Body of pancreas (tissue), 4 donors: ENCODE measurements at places on chromosomes 1 and 21. TPM values are rescaled to one million over a fixed set of nuclear protein-coding genes. Genes with fewer than 3 reads are reported as not detected.

NR1I3 gene
- total RNA-seq: not detected

GRCh38 chr1:10424034-10424433, 6.2 kb upstream of the CENPS start:
- peak; percentile 20 for DNase-seq
- H3K4me1 ChIP-seq: peaks cover 4% of the 10 kb centered on the region
- H3K27me3 ChIP-seq: no peaks in the 10 kb centered on the region

DNA sequence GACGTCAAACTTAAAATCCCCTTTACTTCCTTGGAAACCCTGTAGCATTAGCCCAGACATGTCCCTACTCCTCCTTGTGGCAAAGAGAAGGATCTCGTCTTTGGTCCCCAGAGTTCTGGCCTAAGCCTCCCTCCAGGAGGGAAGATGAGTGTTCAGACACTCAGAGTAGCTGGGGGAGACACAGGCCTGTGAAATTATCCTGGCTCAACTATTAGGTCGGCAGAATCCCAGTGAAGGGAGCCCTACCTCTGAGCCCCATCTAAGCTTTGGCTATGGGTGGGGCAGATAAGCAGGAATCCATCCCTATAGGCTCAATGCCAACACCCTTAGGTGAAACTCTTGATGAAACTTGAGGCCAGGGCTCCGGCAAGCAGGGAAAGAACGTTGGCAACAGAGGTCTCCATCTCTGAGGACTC, 1.7 kb upstream of the SFN start:
- peaks cover 24% of the 10 kb centered on the region for H3K4me1 ChIP-seq
- no peaks in the 10 kb centered on the region for H3K27me3 ChIP-seq
- no peak overlapping the region for H3K27ac ChIP-seq
- no peaks in the 10 kb centered on the region for H3K36me3 ChIP-seq
- H3K4me3 ChIP-seq: no peak overlapping the region

DNA sequence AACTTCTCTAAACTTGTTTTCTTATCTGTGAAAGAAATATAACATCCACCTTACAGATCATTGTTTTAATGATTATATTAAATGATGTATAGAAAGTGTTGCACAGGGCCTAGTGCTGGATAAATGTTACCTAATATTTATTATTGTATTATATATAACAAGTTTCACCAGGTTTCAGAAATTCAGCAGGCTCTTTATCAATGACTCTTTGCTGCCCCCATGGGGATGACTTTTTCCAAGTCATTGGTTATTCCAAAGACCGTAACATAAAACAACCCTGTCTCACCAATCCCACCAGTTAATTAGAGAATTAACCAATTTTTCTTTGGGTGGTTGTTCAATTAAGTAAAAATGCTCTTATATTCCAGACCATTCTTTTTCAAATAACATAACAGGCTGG, 7.3 kb upstream of the DEDD start:
- no peaks in the 10 kb centered on the region for H3K36me3 ChIP-seq
- no peak overlapping the region for H3K27ac ChIP-seq
- peaks cover 1% of the 10 kb centered on the region for H3K4me1 ChIP-seq
- peak; percentile 71 for DNase-seq
- H3K27me3 ChIP-seq: no peaks in the 10 kb centered on the region

TMEM82 gene
- not detected for total RNA-seq

DNA sequence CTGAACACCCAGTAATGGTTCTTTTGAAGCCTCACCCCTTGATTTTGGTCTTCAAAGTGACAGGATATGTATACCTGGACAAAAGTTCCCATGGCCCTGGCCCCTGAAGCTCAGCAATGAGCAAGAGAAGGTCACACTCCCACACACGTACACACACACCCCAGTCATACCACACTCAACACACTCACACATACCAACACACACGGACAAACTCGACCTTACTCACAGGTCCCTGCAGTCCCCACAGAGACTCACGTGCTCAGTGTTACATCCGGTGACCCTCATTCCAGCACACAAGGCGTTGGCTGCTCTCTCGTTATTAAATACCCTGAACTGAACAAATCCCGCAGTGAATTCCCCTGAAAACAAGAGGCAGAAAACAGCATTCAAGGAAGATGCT, 5.9 kb downstream of the ITLN1 start:
- H3K4me3 ChIP-seq: no peak overlapping the region
- H3K4me1 ChIP-seq: peaks cover 6% of the 10 kb centered on the region
- no peaks in the 10 kb centered on the region for H3K27me3 ChIP-seq
- H3K36me3 ChIP-seq: no peaks in the 10 kb centered on the region

NOS1AP gene
- 4.0 TPM for total RNA-seq

ADAMTSL4 gene
- total RNA-seq: 7.6 TPM

DNA sequence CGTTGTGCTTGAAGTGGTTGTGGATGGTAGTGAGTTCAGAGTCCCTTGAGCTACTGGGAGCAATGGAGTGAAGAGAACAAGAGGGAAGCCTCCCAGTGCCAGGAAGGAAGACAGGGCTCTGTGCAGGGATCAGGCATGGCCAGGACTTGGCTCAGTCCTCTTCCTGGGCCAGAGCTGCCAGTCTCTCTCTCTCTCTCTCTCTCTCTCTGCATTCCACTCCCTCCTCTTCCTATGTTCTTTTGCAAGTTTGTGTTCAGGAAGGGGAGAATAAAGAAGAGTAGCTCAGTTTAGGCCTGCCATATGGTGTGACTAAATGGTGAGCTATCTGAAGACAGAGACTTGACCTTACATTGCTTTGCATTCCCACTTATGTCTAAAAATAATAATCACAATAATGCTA, 20.5 kb upstream of the RPTN start:
- no peaks in the 10 kb centered on the region for H3K4me1 ChIP-seq
- no peaks in the 10 kb centered on the region for H3K36me3 ChIP-seq
- no peak for DNase-seq
- no peaks in the 10 kb centered on the region for H3K27me3 ChIP-seq
- H3K4me3 ChIP-seq: no peak overlapping the region
- no peak overlapping the region for H3K27ac ChIP-seq

GRCh38 chr1:66446261-66447001, 87.5 kb upstream of the SGIP1 start:
- H3K27me3 ChIP-seq: no peaks in the 10 kb centered on the region
- no peak overlapping the region for H3K4me3 ChIP-seq
- no peaks in the 10 kb centered on the region for H3K4me1 ChIP-seq
- no peaks in the 10 kb centered on the region for H3K36me3 ChIP-seq
- DNase-seq: peak; percentile 46

- H3K36me3 ChIP-seq: no peaks in the 10 kb centered on the region
- no peaks in the 10 kb centered on the region for H3K27me3 ChIP-seq
- H3K4me3 ChIP-seq: no peak overlapping the region
- peaks cover 14% of the 10 kb centered on the region for H3K4me1 ChIP-seq
- no peak for DNase-seq
- H3K27ac ChIP-seq: no peak overlapping the region
Observed at GRCh38 chr21:14875704-14876523, 188.9 kb downstream of the NRIP1 start.

- H3K27ac ChIP-seq: no peak overlapping the region
- H3K27me3 ChIP-seq: no peaks in the 10 kb centered on the region
- H3K4me3 ChIP-seq: no peak overlapping the region
- H3K4me1 ChIP-seq: peaks cover 62% of the 10 kb centered on the region
- no peak for DNase-seq
Observed at GRCh38 chr21:35716876-35717565, 343.3 kb downstream of the SETD4 start.

DNA sequence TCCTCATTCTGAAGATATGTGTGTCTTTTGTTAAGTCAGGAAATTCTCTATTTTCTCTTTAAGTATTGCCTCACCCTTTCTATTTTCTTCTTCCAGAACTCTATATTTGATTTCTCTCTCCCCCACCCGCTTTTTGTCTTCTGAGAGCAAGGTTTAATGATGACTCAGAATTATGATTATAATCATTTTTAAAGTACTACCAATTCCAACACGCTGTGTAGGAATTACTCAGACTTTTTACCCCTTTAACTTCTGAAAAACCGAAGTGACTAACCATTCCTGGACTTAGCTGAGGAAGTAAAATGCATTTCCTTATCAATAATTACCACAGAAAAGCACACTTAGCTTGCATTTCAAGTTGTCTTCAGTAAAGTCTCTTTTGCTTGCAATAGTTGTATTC, 20.8 kb upstream of the SCYL3 start:
- no peaks in the 10 kb centered on the region for H3K27me3 ChIP-seq
- no peak overlapping the region for H3K4me3 ChIP-seq
- H3K4me1 ChIP-seq: no peaks in the 10 kb centered on the region
- no peaks in the 10 kb centered on the region for H3K36me3 ChIP-seq
- DNase-seq: no peak

DNA sequence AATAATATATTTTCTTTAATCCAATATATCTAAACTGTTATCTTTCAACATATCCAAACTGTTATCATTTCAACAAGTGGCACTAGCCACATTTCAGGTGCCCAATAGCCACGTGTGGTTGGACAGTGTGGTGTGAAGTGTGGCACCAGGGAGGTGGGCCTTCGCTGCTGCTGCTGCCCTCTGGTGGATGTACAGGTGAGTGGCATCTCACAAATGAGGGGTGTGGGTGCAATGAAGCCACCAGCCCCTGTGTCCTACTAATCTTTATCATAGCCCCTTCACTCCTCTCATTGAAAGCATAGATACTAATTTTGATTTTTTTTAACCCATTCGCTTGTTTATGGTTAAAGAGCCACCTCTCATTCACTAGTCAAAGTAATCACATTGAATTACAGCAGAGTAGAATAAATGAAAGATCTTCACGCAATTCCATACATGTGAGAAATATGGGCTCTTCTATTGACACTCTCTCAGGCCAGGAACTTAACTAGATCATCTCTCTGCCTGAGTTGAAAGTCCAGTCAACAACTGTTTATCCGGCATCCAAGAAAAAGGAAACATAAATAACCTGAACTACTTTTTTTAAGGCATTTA, 499.2 kb downstream of the OMA1 start:
- H3K4me1 ChIP-seq: no peaks in the 10 kb centered on the region
- no peaks in the 10 kb centered on the region for H3K27me3 ChIP-seq
- no peaks in the 10 kb centered on the region for H3K36me3 ChIP-seq
- no peak overlapping the region for H3K27ac ChIP-seq
- no peak for DNase-seq

- no peaks in the 10 kb centered on the region for H3K36me3 ChIP-seq
- no peak overlapping the region for H3K4me3 ChIP-seq
- H3K27ac ChIP-seq: no peak overlapping the region
- peak; percentile 9 for DNase-seq
Observed at GRCh38 chr21:45993210-45994085, 11.9 kb downstream of the COL6A1 start.
